Activated CD8-positive, alpha-beta T cell treated with anti-CD3 and anti-CD28 coated beads, Interleukin-2, amount 10 ng/mL, durations not matched to agents 7 days and 5 days (primary cell): ENCODE measurements at places on chromosomes 1 and 21. TPM values are rescaled to one million over a fixed set of nuclear protein-coding genes. Genes with fewer than 3 reads are reported as not detected.

DNA sequence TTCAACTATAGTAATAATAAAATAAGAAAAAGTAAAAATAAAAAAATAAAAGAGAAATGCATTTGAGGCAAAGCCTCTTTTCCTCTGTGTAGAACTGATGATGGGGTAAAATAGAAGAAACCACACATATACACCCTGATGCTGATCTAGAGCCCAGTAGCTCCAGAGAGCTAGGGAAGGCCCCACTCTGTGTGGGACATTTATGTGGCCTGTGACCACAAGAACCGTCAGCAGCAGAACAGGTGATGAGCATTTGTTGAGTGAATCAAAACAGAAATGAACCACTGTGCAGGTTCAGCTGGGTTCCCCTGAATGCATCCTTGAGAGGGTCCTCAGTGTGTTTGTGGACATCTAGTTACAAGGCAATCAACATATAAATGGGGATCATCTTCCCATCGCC is 221.8 kb upstream of the HOOK1 start:
- DNase-seq = no peak
- H3K27ac ChIP-seq = no peak overlapping the region
- no peaks in the 10 kb centered on the region for H3K27me3 ChIP-seq
- H3K4me3 ChIP-seq = no peak overlapping the region
- no peaks in the 10 kb centered on the region for H3K36me3 ChIP-seq
- H3K4me1 ChIP-seq = peaks cover 5% of the 10 kb centered on the region

Gene GPR25
- 0.82 TPM for total RNA-seq

DNA sequence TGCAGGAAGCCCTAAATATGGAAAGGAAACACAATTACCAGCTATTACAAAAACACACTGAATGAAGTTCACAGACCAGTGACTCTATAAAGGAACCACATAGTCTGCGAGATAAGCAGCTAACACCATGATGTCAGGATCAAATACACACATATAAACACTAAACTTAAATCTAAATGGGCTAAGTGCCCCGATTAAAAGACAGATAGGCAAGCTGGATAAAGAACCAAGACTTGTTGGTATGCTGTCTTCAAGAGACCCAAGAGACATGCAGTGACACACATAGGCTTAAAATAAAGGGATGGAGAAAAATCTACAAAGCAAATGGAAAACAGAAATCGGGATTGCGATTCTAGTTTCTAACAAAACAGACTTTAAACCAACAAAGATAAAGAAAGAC is 121.9 kb downstream of the SLC5A9 start:
- no peak overlapping the region for H3K27ac ChIP-seq
- H3K4me3 ChIP-seq = no peak overlapping the region
- no peak for DNase-seq
- H3K36me3 ChIP-seq = no peaks in the 10 kb centered on the region
- no peaks in the 10 kb centered on the region for H3K4me1 ChIP-seq

DNA sequence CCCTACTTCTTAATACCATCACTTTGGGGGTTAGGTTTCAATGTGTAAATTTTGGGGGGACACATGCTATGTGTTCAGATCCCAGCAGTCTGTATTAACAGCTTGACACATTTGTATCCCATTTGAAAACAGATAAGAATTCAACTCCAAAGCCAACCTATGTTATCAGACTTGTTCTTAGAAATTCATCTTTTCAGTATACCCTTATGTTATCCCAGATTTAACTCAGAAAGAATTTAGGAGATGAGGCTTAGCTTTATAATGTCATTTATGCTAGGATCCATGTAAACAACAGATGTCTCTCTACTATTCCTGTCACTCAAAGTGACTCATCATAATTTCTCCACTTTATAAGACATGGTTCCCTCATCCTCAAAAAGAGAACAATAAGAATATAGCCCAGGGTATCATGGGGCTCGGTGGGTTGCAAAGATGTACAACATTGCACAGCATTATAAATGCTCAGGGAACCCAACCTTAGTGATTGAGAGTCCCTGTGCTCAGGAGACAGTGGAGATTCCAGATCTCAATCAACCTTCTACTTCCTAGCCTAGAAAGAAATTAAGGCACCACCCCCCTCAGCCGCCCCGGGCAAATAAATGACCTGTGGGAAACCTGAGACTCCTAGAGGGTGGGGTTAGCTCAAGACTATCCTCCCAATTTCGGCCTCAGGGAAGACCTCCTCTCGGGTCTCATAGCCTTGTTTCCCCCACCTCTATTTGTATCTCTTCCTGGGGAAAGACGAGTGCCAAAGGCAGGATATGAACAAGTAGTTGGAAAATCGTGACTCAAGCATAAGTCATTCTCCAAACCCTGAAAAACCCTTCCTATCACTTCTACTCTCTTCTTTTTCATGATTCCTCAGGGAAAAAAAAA is 265.1 kb upstream of the CAMK1G start:
- no peaks in the 10 kb centered on the region for H3K4me1 ChIP-seq
- DNase-seq = no peak
- H3K27ac ChIP-seq = no peak overlapping the region
- no peak overlapping the region for H3K4me3 ChIP-seq
- H3K36me3 ChIP-seq = no peaks in the 10 kb centered on the region

DNA sequence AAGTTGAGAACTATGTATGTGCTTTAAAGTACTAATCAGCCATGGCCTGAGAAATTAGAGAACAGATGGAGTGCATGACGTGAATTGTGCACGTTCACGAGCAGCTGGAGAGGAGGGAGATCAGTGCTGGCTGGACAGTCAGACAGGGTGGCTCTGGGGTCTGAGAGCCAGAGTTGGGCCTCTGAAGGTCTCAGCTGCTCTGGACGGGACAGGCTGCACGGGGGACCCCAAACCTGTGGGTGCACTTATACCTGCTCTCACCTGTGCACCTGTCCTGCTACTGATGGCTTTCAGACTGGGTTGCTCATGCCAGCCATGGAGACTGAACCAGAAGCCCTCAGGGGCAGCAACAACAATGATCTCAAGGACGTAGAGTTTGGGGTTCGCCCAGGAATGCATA is 43.5 kb downstream of the UMODL1 start:
- H3K36me3 ChIP-seq = no peaks in the 10 kb centered on the region
- peaks cover 27% of the 10 kb centered on the region for H3K4me1 ChIP-seq
- H3K27me3 ChIP-seq = peaks cover 26% of the 10 kb centered on the region
- no peak overlapping the region for H3K4me3 ChIP-seq

GRCh38 chr1:81596341-81596740 is 204.4 kb upstream of the ADGRL2 start:
- no peak for DNase-seq
- no peaks in the 10 kb centered on the region for H3K36me3 ChIP-seq
- H3K4me1 ChIP-seq = no peaks in the 10 kb centered on the region
- no peaks in the 10 kb centered on the region for H3K27me3 ChIP-seq
- no peak overlapping the region for H3K4me3 ChIP-seq
- H3K27ac ChIP-seq = no peak overlapping the region

- no peak overlapping the region for H3K27ac ChIP-seq
- peaks cover 11% of the 10 kb centered on the region for H3K27me3 ChIP-seq
- H3K4me1 ChIP-seq = peaks cover 21% of the 10 kb centered on the region
- no peak for DNase-seq
- no peaks in the 10 kb centered on the region for H3K36me3 ChIP-seq
These were observed 69.6 kb upstream of the CNTN2 start for GRCh38 chr1:204973449-204973848.

GRCh38 chr1:15835205-15835740 is 12.2 kb upstream of the SPEN start:
- H3K4me3 ChIP-seq = peak overlapping the region; percentile 87
- H3K27me3 ChIP-seq = no peaks in the 10 kb centered on the region
- DNase-seq = peak; percentile 56

- H3K4me3 ChIP-seq = no peak overlapping the region
- H3K4me1 ChIP-seq = peaks cover 22% of the 10 kb centered on the region
- H3K27me3 ChIP-seq = no peaks in the 10 kb centered on the region
- peak overlapping the region; percentile 6 for H3K27ac ChIP-seq
These were observed 41.4 kb downstream of the TRIM62 start for GRCh38 chr1:33140153-33141149.

DNA sequence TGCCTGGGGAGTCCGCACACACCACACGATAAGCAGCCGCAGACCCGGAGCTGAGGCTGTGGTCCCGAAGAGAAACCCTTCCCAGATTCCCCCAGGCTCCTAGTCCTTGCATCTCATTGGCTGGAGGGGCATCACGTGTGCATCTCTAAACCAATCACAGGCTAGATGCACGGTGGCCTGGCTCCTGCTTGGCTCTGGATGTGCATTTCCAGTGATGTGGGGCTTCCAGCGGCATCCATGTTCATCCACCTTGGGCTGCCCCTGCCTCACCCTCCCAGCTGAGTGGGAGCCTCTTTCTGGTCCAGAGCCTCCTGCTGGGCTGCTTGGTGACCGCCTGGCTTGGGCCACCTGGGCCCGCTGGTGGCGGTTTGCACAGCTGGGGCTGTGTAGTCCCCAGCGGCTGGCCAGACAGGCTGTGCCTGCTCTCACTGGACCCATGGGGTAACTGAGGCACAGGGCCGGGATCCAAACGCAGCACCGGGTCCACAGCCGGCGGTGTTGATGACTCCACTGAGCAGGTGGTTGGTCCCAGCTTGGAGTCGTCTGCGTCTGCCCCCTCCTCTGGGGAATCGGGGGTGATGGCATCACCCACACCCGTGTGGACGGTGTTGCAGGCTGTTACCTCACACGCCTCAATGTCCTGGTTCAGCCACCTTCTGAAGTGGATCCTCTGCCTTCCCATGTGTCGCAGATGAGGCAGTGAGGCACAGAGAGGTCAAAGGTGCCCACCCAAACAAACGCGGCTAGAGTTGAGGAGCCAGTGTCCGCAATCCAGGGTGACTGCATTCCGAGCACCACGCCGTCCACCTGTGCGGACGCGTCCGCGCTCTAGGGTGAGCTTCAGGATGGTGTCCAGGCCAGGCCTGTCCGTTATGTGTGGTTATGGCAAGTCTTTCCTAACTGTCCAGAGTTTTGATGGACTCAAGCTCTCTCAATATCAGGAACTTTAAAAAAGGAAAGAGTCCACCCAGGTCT is 41.3 kb downstream of the COL6A1 start:
- H3K4me3 ChIP-seq = no peak overlapping the region
- DNase-seq = no peak
- no peaks in the 10 kb centered on the region for H3K36me3 ChIP-seq
- no peak overlapping the region for H3K27ac ChIP-seq
- H3K27me3 ChIP-seq = peaks cover 16% of the 10 kb centered on the region
- no peaks in the 10 kb centered on the region for H3K4me1 ChIP-seq

DNA sequence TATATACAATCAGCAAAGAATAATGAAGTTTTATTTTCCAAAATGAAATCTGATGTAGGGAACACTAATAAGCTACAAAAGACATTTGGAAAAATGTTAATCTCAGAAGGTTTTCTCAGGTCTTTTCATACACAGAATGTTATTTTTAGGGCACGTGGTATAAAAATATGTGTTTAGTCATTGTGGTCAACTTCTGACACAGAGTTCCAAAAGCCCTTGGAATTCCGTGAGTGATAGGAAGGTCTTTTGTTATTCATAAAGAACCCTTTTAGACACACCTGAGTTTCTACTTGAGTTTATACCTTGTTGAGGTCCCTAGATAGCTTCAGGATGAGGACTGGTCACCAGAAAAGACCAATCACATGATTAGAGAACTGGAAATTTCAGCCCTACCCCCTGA is 277.6 kb upstream of the NCAM2 start:
- no peak overlapping the region for H3K4me3 ChIP-seq
- no peak for DNase-seq
- H3K4me1 ChIP-seq = no peaks in the 10 kb centered on the region
- H3K36me3 ChIP-seq = no peaks in the 10 kb centered on the region

GRCh38 chr1:106910798-106911197 is 145.7 kb upstream of the PRMT6 start:
- H3K27me3 ChIP-seq = no peaks in the 10 kb centered on the region
- no peak for DNase-seq
- H3K4me1 ChIP-seq = no peaks in the 10 kb centered on the region
- H3K4me3 ChIP-seq = no peak overlapping the region
- no peaks in the 10 kb centered on the region for H3K36me3 ChIP-seq

DNA sequence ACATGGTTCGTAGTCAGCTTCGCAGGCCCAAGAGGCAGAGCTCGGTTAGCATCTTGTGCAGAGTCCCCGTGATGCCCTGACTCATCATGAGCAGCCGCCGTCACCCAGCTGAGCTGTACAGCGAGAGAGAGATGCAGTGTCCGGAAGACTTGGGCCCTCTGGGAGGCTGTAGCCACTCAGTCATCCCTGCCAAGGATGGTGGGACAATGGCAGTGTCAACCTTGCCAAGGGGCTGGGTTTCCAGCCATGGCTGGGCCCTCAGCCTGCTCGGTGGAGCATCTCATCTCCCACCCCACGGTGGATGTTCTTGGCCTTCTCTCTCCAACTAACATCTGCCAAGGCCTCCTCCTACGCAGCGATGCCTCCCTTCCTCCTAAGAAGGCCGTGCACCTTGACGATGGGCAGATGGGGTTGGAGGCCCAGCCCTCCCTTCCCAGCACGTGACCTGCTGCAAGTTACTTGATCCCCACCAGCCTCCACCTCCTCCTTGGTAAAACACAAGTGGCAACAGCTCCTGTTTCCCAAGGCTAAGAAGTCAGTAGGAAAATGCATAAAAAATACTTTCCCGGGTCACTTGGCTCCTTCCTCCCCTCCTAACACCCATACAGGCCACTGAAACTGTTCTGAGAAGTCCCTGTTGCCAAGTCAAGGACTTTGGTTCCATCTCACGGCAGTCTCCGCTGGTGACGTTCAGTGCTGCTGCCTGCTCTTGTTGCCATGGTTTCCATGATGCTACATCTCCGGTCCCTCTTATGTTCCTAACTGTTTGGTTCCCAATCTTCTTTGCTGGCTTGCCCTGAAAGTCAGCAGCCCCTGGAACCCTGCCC is 384.7 kb upstream of the VAMP3 start:
- no peaks in the 10 kb centered on the region for H3K27me3 ChIP-seq
- H3K4me1 ChIP-seq = no peaks in the 10 kb centered on the region
- H3K27ac ChIP-seq = no peak overlapping the region
- no peak overlapping the region for H3K4me3 ChIP-seq
- H3K36me3 ChIP-seq = no peaks in the 10 kb centered on the region
- DNase-seq = no peak

DNA sequence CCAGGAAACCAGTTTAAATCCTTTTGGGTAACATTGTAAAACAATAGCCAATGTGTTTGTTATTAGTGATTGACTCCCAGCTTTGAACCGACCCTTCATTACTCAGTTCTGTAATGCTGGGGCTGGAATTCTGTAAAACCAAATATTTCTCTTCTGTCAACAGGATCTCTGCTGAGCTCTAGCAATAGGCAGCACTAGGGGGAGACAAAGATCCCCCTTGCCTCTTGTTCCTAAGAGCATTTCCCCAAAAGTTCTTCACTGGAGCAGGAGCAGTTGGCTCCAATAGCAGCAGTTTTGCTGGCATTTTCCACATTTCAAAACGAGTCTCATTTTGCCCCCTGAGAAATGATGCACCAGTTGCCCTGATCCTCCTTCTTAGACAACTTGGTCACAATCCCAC is 1671.1 kb downstream of the MRPL39 start:
- DNase-seq = no peak
- H3K4me3 ChIP-seq = no peak overlapping the region
- peaks cover 10% of the 10 kb centered on the region for H3K4me1 ChIP-seq
- H3K27ac ChIP-seq = no peak overlapping the region
- H3K36me3 ChIP-seq = no peaks in the 10 kb centered on the region
- H3K27me3 ChIP-seq = peaks cover 7% of the 10 kb centered on the region
